ENCODE measurements at places on chromosomes 13 and 19. TPM values are rescaled to one million over a fixed set of nuclear protein-coding genes. Genes with fewer than 3 reads are reported as not detected.

Gene ZNF675
- total RNA-seq: 6.3 TPM

Gene CABP5
- not detected for total RNA-seq

Gene DIRAS1
- total RNA-seq: 7.2 TPM

Gene TMEM59L
- total RNA-seq: 5.0 TPM

Gene SYNE4
- total RNA-seq: not detected

Gene HSH2D
- total RNA-seq: not detected

Gene C13orf46
- 0.47 TPM for total RNA-seq

Gene CGB1
- not detected for total RNA-seq

Gene VAV1
- total RNA-seq: not detected

Gene TBXA2R
- total RNA-seq: 1.1 TPM

Gene KLK14
- total RNA-seq: not detected

Gene ZNF382
- 3.5 TPM for total RNA-seq

Gene KLK6
- not detected for total RNA-seq

Gene ACP7
- total RNA-seq: 0.17 TPM

Gene DCLK1
- total RNA-seq: 2.8 TPM

Gene CTXN1
- total RNA-seq: 0.63 TPM

Gene SIGLEC5
- total RNA-seq: not detected

Gene PSG1
- under 0.01 TPM for total RNA-seq

Gene CYP2A6
- not detected for total RNA-seq

Gene FBXW9
- total RNA-seq: 3.9 TPM

Gene ZNF530
- total RNA-seq: 1.6 TPM

Gene RNF113B
- total RNA-seq: not detected

Gene EPS8L1
- total RNA-seq: 0.47 TPM

Gene RNF17
- total RNA-seq: not detected

Gene CD33
- not detected for total RNA-seq

Gene CCNA1
- total RNA-seq: 1.2 TPM

Gene FCHO1
- total RNA-seq: 0.16 TPM

Gene NLRP4
- total RNA-seq: not detected

Gene DKKL1
- 0.16 TPM for total RNA-seq

Gene ZNF577
- total RNA-seq: 7.6 TPM

Gene MBD3L3
- total RNA-seq: not detected

Gene HIF3A
- total RNA-seq: 1.3 TPM

Gene TRIP10
- total RNA-seq: 41.5 TPM

Gene PDCD2L
- 13.0 TPM for total RNA-seq

Gene ZSCAN4
- total RNA-seq: not detected

Gene GPC5
- not detected for total RNA-seq

Gene DACT3
- 4.6 TPM for total RNA-seq

Gene IGSF23
- not detected for total RNA-seq

Gene MCEMP1
- total RNA-seq: not detected

Gene ATXN8OS
- total RNA-seq: not detected

Gene TDRD12
- 0.32 TPM for total RNA-seq

Gene CBARP
- total RNA-seq: 0.86 TPM

Gene CLC
- not detected for total RNA-seq

Gene ZNF426
- total RNA-seq: 22.4 TPM

Gene MIR17HG
- total RNA-seq: 3.3 TPM

Gene KCNJ14
- 0.26 TPM for total RNA-seq

Gene ZNF492
- not detected for total RNA-seq

Gene ABHD8
- 8.7 TPM for total RNA-seq

Gene PTH2
- total RNA-seq: not detected

Gene NAT14
- total RNA-seq: 9.2 TPM

Gene NCR1
- not detected for total RNA-seq

Gene GFY
- total RNA-seq: not detected

Gene VSTM1
- not detected for total RNA-seq

Gene ZNF93
- 2.0 TPM for total RNA-seq

Gene ZNF793
- 1.3 TPM for total RNA-seq

Gene KLK1
- total RNA-seq: not detected

Gene KMT5C
- 7.1 TPM for total RNA-seq

Gene ZNF701
- total RNA-seq: 13.5 TPM

Gene TTC9B
- total RNA-seq: not detected

Gene MEIS3
- total RNA-seq: 21.4 TPM
